ENCODE measurements at places on chromosomes 2 and 18.

GRCh38 chr2:69026691-69027459 is 13.9 kb downstream of the ANTXR1 start:
- no peak for DNase-seq

- DNase-seq: no peak
These were observed 18.5 kb downstream of the TRAK2 start for GRCh38 chr2:201432621-201433393.

DNA sequence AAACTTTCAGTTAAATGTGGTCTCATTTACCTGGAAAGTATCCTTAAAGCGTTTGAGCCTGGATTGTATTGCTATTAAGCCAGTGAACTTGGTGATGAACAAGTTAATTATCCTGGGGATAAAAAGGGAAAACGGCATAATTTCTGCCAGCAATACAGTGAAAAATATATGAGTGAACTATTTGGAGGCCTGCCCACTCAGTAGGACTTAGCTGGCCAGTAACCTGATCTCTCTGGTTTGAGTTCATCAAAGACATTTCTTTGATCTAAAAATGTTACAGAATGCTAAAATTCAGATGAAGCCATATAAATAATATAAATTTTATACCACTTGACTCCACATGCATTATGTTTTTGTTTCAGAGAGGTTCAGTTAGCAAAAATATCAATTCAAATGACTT is 241.1 kb upstream of the VWC2L start:
- DNase-seq: no peak

DNA sequence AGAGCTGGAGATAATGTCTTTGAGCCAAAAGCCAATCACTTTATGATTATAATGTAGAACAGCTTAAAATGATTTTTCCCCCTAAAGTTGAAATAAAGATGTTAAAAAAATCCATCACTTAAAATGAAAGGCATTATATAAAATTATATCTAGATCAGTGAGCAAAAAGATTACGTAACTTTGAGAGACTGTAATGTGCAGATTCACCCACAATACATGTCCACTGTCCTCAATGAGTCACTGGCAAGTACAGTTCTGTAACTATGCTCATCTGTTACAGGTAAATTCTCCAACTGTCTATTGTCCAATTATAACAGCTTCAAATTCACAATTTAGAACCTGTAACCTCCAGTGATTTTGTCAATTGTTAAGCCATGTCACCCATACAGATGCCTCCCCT is 19.0 kb downstream of the FAM161A start:
- no peak for DNase-seq

DNA sequence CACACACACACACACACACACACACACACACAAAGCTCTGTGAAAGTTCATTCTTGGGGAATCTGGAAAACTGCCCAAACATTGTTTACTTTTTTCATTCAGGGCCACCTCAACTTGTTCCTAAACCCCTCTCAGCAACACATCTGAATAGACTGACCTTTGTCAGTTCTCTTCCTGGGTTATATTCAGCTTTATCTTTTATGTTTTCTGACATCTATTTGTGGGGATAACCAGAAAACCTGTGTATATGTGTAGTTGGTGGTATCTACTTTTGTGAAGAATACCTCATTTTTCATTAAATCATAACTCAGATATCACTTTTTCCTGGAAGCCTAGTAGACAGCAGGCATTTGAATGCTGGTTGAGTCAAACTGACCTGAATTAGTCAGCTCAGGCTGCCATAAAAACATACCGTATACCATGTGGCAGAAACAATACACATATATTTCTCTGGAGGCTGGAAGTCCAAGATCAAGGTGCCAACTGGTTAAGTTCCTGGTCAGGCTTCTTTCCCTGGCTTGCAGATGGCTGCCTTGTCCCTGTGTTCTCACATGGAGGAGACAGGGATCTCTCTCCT is 11.0 kb upstream of the RNF144A start:
- DNase-seq: no peak

GRCh38 chr2:38104598-38104997 is 28.6 kb upstream of the CYP1B1 start:
- DNase-seq: no peak

GRCh38 chr2:227613272-227613660 is 1.4 kb downstream of the SCYGR3 start:
- DNase-seq: no peak

- no peak for DNase-seq
These were observed 42.2 kb downstream of the MERTK start for GRCh38 chr2:111940333-111941196.

DNA sequence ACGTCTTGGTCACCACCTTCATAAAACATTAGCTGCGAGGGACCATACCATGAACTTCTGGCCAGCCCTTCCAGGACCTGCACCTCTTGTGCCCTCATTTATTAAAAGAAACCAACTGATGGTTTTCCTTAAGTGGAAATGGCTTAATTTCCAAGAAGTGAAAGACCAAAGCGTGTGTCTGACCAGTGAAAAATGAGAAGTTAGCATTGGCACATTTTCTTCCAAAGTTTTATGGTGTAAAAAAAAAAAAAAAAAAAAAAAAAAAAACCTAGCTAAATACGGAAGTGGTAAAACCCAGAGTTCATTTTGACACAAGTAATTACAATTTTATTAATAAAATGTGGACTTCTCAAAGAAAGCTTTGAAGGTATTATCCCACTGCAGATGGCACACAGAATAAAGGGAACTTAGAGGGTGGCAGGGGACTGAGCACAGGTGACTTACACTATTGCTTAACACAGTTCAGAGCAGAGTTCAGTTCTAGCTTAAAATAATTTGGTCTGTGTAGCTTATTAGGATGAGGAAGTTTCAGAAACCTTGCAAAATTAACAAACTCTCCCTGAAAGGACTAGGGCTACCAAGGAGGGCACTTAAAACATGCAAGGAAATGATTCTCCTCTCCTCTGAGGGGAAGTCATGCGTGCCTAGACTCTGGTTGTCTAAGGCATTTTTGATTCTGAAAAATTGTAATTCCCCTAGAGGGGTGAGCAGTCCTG is 42.2 kb upstream of the EPG5 start:
- no peak for DNase-seq

DNA sequence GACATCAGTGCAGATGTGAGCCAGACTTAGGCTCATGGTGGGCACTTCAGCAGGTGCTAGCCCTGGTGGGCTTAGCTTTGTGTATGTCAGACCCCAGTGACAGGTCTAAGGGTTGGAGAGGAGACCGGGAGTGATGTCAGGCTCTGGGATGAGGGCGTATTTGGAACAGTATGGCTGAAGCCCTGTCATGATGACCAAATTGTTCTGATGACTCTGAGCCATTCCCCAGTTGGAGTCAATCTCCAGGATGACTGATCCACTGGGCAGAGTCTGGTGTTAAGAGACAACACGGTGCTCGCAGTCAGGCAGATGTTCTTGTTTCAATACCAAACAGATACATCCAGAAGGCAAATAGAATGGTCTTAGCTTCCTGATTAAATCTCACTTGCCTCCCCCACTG is 241.5 kb downstream of the SOX11 start:
- no peak for DNase-seq

DNA sequence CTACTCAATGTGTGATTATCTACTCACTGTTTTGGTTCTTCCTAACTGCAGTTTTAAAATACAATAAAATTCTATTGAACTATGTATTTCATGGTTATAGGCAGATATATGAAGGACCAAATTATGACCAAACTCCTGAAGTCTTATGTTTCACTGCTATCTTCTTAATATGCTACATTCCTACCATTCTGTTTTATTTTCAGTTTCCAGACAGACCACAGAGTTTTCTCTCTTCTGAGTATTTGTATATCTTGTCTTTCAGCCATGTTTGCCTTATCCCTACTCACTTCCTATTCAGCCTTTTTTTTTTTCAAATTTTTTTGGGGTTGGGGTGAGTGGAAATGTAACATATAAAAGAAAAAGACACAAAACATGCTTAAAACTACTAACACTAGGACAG is 6.3 kb downstream of the RFTN2 start:
- no peak for DNase-seq

DNA sequence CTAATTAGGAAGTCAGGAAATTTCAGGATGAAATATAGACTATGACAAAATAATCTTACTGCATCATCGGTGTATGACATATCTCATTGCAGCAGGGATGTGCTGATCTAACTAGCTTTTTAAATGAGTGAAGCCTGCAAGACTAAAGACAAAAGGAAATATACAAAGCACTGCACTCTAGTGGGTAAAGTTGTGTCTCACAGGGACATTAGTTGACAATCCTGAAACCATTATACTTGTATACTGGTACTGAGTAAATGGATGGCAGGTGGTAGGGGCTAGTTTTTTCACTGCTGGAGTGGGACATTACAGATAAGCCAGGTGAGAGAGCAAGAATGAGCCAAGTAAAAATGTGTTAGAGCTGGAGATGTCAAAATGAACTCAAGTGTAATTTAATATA is 317.5 kb upstream of the RAB6C start:
- no peak for DNase-seq

- no peak for DNase-seq
These were observed 3.5 kb upstream of the IL1B start for GRCh38 chr2:112840068-112840445.

GRCh38 chr2:60262178-60262577 is 291.3 kb downstream of the BCL11A start:
- DNase-seq: no peak

GRCh38 chr2:234880551-234881211 is 71.1 kb upstream of the SH3BP4 start:
- no peak for DNase-seq

DNA sequence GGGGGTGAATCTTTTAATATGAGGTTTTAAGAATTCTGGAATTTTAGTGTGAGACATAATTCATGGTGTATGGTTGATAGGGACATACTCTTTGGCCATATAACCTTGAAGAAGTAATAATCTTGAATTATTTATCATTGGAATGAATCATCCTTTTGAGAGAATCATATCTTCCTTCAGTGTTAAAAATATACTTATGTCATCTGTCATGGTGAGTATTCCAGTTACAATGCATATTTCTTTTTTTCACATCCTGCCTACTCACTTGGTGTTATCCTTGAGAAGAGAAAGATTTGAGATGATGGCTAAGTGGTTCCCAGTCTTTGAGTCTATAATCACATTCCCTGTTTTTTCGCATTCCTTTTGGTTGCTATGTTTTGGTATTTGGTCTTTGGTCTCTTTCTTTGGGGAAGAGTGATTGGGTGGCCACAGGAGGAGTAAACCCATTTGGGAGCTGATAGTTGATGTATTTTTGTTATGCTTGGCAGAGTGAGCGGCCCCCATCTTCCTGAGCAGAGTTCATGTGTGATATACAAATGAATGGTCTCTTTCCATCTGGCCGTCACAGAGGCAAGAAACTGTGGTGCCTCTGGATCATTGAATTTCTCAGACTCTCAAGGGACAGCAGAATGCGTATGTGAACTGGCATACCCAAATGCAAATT is 21.6 kb downstream of the ASAP2 start:
- DNase-seq: no peak

DNA sequence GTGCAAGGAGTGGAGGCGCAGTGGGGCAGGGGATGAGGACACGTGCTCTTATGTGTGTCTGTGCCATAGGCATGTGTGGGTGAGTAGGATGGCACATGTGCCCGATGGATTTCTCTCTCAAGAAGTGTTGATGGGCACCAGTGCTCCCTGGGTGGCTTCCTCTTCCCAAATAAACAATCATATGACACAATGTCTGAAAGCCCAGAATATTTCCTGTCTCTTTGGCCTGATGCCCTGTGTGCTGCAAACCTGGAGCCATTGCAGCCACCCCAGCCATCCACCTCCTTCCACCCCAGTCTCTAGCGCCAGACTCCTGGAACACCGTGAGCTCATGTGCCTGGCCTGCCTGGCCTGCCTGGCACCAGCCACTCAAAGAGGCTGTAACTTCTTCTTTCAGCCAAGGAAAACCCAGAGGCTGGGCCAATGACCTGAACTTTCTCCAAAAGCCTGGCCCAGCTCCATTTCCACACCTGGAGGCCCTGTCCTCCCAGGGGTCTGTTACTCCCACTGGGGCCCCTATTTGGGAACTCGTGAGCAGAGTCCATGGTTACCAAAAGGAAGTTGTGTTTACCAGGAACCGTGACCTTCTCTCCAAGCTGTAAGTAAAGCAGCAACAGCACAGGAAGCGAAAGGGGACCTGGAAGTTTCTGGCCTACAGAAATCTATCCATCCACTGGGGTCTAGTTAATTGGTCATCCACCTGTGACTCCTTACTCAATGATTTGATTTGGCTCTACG is 9.5 kb upstream of the ZBTB7C start:
- no peak for DNase-seq

DNA sequence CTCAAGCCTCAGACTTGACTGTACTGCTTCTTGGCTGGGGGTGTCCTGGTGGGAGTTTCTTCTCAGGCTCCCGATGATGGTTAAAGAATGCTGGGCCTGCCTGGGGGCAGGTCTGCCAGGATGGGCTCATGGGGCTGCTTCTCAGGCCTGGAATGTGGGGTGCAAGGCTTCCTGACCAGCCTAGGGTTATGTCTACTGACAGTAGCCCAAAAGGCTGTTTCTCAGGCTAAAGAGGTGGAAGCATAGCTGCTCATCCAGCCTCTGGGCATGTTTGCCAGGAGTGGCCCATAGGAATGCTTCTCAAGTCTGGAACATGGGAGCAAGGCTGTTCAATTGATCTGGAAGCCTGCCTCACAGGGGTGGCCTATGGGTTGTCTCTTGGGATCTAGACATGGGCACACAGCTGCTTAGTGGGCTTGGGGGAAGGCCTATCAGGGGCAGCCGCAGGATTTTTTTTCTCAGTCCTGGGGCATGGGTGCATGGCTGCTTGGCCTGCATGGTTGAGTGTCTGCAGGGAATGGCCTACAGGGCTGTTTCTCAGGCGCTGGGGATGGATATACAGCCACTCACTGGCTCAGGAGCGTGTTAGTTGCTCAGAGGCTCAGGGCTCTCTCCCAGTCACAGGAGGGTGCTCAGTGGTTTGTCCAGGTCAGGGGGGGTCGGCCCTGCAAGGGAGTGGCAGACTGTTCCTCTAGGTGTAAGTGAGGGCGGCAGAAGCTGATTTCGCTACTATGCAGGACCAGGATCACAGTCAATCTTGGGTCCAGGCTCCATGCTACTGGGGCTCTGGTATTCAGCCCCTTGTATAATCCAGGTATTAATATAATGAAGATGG is 617.3 kb upstream of the REG3G start:
- no peak for DNase-seq

DNA sequence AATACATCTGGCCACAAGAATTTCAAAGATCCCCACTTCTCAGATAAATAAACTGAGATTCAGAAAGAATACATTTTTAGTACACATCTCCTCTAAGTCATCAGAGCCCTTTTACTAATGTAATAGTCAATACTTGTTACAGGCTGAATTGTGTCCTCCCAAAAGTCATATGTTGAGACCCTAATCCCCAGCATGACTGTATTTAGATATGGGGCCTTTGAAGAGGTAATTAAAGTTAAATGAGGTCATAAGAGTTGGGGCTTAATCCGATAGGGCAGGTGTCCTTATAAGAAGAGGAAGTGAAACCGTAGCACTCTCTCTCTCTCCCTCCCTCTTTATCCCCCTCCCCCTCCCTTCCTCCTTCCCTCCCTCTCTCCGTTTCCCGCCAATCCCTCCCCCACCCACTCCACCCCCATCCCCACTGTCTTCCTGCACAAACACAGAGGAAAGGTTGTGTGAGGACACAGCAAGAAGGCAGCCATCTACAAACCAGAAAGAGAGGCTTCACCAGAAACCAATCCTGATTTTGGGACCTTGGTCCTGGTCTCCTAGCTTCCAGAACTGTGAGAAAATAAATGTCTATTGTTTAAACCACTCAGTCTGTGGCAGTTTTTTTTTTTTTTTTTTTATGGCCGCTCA is 66.6 kb upstream of the ZNF397 start:
- no peak for DNase-seq
